ENCODE measurements at places on chromosomes 1 and 21. TPM values are rescaled to one million over a fixed set of nuclear protein-coding genes. Genes with fewer than 3 reads are reported as not detected.

The CREG1 gene
- total RNA-seq, result 92.5 TPM

The LCE2D gene
- total RNA-seq, result not detected

The CD164L2 gene
- not detected for total RNA-seq

The NGF gene
- 17.2 TPM for total RNA-seq

The PRDM2 gene
- 58.7 TPM for total RNA-seq

The AMPD1 gene
- total RNA-seq, result 0.52 TPM

- DNase-seq, result no peak
- no peak overlapping the region for H3K27ac ChIP-seq
- no peak overlapping the region for H3K4me3 ChIP-seq
- no peaks in the 10 kb centered on the region for H3K4me1 ChIP-seq
- H3K36me3 ChIP-seq, result no peaks in the 10 kb centered on the region
- H3K27me3 ChIP-seq, result no peaks in the 10 kb centered on the region
Measured at GRCh38 chr1:107936498-107937481, 28.2 kb downstream of the VAV3 start.

GRCh38 chr1:212862111-212862690, 4.1 kb downstream of the FLVCR1 start:
- no peaks in the 10 kb centered on the region for H3K4me1 ChIP-seq
- no peaks in the 10 kb centered on the region for H3K27me3 ChIP-seq
- no peaks in the 10 kb centered on the region for H3K36me3 ChIP-seq
- H3K27ac ChIP-seq, result no peak overlapping the region

DNA sequence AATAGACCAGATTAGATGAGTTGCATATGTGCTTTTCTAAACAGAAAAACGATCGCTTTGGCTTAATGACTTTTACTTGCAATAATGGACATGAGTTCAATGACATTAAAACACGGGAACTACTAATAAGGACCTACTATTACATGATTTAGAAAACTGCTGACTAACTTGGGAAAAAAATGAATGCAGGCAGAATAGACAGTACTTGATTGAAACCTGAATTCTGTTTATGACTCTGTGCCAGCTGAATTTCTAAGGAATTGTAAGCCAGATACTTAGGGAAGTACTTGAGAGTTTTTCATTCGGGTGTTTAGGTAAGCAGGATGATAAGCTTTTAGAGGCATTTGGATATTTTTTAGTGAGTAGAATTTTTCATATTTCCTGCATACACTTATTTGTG, 12.0 kb downstream of the ADGRL2 start:
- peaks cover 3% of the 10 kb centered on the region for H3K4me1 ChIP-seq
- H3K36me3 ChIP-seq, result no peaks in the 10 kb centered on the region
- H3K27ac ChIP-seq, result no peak overlapping the region
- H3K27me3 ChIP-seq, result no peaks in the 10 kb centered on the region

GRCh38 chr1:204972426-204972825, 70.6 kb upstream of the CNTN2 start:
- DNase-seq, result no peak
- no peaks in the 10 kb centered on the region for H3K36me3 ChIP-seq
- H3K27ac ChIP-seq, result no peak overlapping the region
- no peak overlapping the region for H3K4me3 ChIP-seq
- no peaks in the 10 kb centered on the region for H3K4me1 ChIP-seq
- H3K27me3 ChIP-seq, result no peaks in the 10 kb centered on the region

DNA sequence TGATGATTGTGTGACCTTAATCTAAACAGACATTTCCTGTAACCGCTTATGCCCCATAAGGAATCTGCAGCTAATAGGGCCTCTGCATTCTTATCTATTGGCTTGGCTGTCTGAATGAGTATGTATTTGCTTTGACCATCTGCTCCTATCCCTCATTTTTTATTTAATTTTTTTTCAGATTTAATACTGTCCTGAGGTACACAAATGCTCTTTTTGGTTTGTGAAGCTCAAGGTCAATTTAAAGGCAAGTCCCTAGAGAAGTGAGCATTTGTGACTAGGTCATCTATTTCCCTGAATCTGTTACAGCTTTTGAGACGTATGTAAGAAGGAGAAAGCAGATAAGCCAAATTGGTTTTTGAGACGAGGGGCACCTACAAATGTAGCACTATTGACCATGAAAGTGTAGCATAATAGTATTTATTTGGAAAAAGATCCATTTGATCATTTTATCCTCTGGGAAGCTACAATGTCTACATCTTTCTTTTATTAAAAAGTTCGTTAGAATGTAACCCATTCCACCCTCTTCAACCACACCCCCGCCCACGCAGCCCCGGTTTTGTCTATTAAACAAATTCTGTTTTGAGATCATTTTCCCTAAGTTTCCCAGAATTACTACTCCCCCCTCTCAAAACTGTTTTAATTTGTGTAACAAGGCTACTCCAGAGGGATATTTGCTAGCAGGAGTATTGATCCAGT, 69.2 kb upstream of the HSPA13 start:
- H3K27ac ChIP-seq, result no peak overlapping the region
- no peaks in the 10 kb centered on the region for H3K36me3 ChIP-seq
- no peaks in the 10 kb centered on the region for H3K27me3 ChIP-seq

DNA sequence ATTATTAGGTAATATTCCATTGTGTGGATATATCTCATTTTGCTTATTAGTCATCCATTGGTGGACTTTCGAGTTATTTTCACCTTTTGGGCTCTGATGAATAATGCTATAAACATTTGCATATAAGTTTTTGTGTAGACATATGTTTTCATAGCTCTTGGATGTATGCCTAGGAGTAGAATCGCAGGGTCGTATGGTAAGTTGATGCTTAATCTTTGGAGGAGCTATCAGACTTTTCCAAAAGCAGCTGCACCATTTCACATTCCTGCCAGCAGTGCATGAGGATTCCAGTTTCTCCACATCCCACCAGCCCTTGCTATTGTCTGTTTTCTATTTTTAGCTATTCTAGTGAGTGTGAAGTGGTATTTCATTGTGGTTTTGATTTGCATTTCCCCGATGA, 120.3 kb upstream of the TMEM51 start:
- H3K27ac ChIP-seq, result no peak overlapping the region
- DNase-seq, result no peak
- no peaks in the 10 kb centered on the region for H3K27me3 ChIP-seq
- H3K36me3 ChIP-seq, result no peaks in the 10 kb centered on the region
- H3K4me1 ChIP-seq, result no peaks in the 10 kb centered on the region

DNA sequence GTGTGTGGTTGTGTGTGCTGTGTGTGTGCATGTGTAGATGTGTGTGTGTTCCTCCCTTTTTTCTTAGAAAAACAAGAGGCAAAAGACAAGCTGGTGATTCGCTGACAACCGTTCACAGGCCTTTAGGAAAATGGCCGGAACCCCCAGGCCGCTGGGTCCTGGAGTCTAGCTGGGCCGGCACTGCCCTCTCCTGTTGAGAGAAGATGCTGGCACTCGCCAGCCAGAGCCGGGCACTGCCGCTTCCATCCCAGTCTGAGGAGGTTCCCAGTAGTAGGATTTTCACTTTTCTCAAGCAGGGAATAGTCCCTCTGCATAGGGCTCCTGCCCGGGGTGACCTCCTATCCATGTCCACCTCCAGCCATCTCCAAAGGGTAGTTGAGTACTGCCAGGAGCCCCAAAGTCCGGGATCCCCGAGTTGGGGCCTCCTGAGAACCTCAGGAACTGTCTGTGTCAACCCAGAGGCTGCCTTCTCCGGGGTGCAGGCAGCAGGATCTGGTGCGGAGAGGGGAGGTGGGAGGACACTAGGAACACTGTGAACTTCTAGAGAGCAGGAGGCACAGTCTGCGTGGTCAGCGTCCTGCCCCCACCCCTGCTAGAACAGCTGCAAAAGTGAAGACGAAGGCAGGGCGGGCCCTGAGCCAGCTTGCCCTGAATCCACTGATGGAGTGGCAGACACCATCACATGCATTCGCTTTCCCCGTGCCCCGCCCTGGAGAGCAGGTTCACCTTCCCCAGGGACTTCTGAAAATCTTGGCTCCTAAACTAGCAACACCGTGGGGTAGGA, 44.1 kb upstream of the ARHGEF16 start:
- DNase-seq, result peak; percentile 91
- H3K4me1 ChIP-seq, result no peaks in the 10 kb centered on the region
- no peak overlapping the region for H3K4me3 ChIP-seq
- H3K27me3 ChIP-seq, result no peaks in the 10 kb centered on the region

DNA sequence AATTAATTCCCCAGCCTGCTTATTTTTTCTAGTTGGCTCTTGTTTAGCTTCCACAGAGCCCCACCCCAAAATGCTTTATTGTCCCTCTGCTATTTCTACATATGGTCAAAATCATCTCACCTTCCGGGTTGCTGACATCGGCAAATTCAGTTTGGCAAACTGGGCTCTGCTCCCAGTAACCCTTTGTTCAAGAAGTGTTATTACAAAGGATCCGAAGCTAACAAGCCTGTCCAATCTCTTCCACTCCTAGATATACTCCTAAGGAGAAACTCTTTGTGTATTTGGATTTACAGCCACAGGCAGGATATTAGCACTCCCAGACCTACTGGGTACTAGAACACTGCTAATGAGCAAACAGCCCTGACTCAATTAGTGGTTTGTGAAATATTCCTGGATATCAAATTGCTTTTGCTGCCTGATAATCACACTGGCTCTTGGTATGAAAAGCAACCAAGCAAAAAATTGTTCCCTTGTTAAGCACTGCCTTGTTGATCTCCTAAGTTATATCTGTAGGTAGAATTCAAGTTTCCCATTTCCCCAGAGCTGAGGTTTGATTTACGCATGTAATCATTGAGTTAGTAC, 4.0 kb downstream of the JUN start:
- no peaks in the 10 kb centered on the region for H3K27me3 ChIP-seq
- DNase-seq, result no peak
- no peak overlapping the region for H3K27ac ChIP-seq
- no peaks in the 10 kb centered on the region for H3K36me3 ChIP-seq
- H3K4me3 ChIP-seq, result no peak overlapping the region
- H3K4me1 ChIP-seq, result no peaks in the 10 kb centered on the region

GRCh38 chr1:71080230-71080738, 551 bp downstream of the ZRANB2 start:
- H3K27me3 ChIP-seq, result no peaks in the 10 kb centered on the region
- DNase-seq, result no peak
- peak overlapping the region; percentile 98 for H3K4me3 ChIP-seq
- peaks cover 3% of the 10 kb centered on the region for H3K36me3 ChIP-seq

DNA sequence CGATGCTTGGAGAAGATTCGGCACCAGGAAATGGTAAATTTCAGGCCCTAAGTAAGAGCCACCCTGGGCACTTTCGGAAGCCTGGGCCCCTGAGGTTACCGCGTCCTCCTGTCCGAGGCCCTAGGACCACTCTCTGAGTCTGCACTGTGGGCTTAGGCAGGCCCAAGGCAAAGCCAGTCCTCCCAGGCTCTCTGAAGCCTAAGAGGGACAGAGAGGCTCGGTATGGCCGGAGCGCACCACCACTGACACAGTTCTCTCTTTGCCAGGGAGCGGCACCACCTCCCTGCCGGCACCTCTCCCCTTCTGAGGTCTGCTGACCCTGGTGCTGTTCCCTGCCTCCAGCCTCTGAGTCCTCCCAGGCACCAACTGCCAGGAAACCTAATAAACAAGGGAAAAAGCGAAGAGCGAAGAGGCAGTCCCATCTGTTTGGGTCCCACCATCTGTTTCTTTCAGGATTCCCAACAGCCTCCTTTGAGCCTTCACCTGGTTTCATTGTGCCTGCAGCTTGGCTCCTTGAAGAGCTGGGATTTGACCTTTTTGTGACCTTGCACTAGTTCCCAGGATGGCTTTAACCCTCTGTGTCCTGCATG, 57.7 kb downstream of the VWA5B1 start:
- H3K4me3 ChIP-seq, result no peak overlapping the region
- H3K27ac ChIP-seq, result no peak overlapping the region
- H3K4me1 ChIP-seq, result no peaks in the 10 kb centered on the region
- no peaks in the 10 kb centered on the region for H3K36me3 ChIP-seq
